ENCODE measurements at places on chromosomes 2 and 18.
A peak's percentile ranks its signal among the peaks of the same experiment; 100 is the strongest.

DNA sequence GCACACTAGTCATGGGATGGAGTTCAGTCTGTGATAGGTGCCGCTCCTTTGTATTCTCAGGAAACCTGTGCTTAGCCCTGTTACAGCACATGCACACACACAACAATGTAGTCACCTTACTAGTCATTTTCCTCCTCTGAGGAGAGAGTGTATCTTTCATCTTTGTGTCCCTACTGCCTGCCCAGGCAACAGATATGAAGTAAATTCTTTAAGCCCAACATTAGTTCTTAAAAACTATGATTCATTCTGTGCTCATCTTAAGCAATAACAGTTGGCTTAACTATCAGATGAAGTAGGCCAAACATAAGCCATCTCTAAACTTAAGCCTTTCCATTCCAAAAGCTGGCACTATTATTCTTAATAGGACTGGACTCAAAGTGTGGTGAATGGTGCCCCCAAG, 186.5 kb downstream of the LNPK start:
- no peak for DNase-seq

DNA sequence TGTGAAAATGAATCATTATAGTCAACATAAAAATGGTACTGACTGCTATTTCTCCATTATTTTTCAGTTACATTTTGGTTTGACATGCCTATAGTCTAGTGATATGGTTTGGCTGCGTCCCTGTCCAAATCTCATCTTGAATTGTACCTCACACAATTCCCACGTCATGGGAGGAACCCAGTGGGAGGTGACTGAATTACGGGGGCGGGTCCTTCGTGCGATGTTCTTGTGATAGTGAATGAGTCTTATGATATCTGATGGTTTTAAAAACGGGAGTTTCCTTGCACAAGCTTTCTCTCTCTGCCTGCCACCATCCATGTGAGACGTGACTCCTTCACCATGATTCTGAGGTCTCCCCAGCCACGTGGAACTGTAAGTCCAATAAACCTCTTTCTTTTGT, 70.3 kb downstream of the BAZ2B start:
- no peak for DNase-seq

GRCh38 chr18:10899481-10899880, 249.9 kb downstream of the PIEZO2 start:
- DNase-seq = no peak

- no peak for DNase-seq
Measured at GRCh38 chr2:237201461-237202287, 116.0 kb downstream of the COPS8 start.

- DNase-seq = no peak
Measured at GRCh38 chr2:190896477-190896876, 15.9 kb downstream of the GLS start.

DNA sequence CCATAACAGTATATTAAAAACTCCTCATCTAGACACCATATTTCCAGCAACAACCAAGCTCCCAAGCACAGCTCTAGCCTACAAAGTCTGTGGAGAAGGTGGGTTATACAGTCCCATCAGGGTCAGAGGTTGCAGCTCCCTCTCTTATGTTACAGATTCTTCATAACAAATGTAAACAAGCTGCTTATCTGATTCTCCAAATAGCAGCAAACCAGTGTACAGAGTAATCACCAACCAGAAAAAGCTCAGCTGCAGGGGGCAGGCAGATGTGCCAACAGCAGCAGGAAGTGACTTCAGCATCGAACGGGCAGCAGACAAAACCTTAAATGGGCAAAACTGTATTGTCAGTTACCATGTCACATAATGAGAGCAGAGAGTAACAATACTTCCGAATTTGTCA, 52.9 kb upstream of the NABP1 start:
- DNase-seq = no peak

- no peak for DNase-seq
Measured at GRCh38 chr18:38170845-38171244, 605.2 kb upstream of the CELF4 start.

DNA sequence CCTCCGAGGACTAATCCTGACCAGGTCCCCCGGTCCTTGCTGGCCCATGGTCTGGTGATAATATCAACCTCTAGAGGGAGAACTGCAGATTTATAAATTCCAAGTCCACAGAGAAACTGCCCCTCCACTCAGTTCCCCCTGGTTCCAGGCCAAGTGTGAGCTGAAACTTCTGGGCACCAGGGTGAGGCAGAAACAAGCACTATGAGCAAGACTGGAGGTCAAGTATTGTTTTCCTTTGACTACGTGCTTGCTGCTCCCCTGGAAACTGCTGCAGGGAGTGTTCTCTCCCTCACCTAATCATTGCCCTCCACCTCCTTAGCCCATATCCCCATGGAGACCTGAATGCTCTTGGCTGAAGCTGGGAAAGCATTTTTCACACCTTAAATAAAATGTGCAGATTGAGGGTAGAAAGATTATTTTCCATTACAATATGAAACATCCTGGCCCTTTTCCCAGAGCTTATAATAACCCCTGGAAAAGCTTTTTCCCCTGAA, 135.2 kb downstream of the RDH14 start:
- DNase-seq = no peak

DNA sequence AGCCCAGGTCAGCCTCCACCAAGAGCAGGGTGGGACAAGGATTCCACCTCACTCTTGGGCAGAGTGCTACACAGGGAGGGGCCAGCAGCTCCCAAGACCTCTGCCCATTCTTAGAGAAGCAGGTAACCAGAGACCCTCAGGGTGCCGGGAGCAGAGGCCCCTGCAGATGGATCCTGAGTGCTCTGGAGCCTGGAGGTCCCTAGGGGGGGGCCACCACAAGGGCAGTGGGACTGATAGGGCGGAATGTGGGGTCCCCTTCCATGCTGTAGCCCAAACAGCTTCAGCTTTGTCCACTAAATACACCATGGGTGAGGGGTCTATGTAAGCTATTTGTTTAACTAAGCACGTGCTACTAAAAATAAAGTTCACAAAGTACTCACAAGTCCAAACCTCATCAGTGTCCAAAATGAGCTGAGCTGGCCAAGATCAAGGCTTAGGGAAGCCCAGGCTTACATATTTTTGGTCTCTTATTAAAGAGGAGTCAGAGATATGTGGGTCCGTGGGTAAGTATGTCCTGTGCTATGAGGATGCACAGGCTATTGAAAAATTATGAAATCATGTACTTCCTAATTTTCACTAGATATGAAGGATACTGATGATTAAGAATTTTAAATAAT, 21.5 kb upstream of the GPC1 start:
- DNase-seq = no peak

GRCh38 chr2:141828761-141829160, 302.1 kb downstream of the LRP1B start:
- no peak for DNase-seq

DNA sequence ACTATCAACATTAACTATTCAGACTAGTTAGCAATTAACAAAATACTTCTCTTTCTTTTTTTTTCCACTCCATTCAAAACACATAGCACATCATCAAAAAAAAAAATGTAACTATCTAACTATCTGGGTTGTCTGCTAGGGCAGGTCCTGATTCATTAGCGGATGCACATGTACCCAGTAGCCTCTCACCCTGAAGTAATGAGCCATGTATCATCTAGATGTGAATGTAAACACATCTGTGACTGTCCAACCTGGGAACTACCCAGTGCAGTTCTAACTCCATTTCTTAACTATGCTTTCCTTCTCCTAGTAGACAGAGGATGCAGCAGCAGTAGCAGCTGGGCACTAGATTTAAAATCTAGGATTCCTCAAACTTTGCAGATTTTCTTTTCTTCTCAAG, 183.1 kb upstream of the PIK3C3 start:
- DNase-seq = no peak

GRCh38 chr2:138609446-138609845, 107.9 kb downstream of the SPOPL start:
- DNase-seq = no peak

- no peak for DNase-seq
Measured at GRCh38 chr2:157085522-157085921, 172.0 kb upstream of the GALNT5 start.

GRCh38 chr18:76370201-76370600, 124.8 kb downstream of the ZNF516 start:
- no peak for DNase-seq

DNA sequence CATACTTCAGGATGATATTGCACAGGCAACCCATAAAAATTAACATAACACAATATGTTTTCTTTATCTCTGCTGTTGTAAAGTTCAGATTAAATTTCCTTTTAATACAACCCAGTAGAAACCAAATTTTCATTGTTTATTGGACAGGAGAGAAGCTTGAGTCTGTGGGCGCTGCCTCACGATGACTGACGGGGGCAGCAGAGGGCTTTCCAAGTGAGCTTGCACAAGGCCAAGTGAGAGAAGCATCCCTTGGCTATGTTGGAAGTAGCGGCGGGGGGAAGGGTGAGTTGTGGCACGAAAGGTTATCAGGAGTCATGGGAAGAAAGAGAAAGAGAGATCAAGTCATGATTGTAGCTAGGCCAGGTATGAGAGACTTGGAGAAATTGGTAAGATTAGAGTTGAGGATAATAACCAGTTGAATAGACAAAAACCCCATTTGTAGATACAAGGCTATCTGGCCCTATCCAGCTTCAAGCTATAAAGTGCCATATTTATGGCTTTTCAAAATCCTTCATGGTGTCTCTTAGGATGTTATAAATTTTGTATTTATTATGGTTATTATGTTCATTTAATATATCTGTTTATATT, 413.7 kb upstream of the FAM98A start:
- peak; percentile 70 for DNase-seq

DNA sequence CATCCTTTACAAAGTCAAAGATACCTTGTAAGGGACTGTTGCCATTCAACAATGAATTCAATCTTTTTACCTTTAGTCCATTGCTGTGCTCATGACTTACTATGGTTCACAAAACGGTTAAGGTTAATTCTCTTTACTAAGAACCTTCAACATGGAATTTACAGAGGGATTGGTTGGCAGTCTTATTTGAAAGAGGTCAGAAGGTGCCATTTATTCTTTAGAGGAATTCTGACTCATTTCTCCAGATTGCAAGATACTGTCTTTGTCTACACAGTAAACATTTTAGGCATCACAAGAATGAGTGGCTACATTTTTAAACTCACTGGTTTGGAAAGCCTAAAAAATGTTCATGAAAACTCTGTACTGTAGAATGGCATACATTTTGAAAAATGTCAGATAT, 17.4 kb downstream of the KCNH7 start:
- no peak for DNase-seq

DNA sequence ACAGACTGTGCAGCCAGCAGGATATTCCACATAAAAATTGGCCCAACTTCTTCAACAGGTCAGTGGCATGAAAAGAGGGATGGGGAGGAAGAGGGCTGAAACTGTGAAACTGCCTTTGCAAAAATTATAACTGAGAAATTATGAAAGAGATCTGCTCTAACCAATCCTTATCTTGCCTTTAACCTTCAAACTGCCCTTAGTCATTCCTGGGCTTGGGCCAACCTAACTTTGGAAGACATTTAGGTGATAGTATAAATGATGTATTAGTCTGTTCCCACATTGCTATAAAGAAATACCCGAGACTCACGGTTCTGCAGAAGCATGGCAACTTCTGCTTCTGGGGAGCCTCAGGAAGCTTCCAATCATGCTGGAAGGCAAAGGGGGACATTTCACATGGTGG, 74.5 kb downstream of the RPL31 start:
- DNase-seq = no peak

DNA sequence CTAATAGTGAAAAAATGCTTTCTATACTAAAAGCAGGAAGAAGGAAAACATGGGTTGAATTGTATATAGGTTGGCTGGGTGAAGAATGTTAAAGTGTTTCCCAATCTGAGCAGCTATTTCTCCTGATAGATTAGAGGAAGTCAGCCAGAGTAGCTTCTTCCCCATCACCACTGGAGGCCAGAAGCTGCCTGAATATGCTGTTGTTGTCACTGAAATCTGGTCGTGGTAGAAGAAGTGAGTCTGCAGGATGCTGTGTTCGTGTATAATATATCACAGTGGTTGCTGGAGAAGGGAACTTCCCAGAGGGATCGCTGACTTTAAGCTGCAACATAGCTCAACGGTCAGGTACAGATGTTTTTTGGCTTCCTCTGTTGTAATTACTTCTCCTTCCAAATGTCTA, 247.5 kb upstream of the LRATD1 start:
- peak; percentile 1 for DNase-seq

DNA sequence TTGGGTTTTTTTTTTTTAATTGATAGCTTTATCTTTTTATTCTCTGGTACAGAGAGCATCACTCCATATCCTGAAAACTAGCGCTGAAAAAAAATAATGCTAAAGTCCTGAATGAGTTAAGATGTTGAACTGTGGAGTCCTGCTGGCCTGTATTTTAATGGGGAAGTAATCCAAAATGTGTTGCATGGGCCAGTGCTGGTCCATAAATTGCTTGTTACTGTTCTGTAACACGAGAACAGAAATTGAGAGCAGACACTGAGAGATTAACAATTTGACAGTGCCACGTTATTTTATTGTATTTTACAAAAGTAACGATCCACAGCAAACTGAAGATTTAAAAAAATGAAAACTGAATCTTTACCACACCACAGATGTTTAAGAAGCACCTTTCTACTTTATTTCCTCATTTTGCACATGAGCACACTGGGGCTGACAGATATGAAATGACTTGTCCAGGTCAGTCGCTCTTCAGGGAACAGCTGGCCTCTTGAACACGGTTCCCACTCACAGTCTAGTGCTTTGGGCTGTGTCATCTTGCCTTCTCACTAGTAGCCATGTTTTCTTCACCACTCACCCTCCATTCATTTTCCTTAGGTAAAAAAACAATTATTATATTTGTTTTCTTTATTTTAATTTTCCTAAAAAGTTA, 35.3 kb downstream of the ZCCHC2 start:
- DNase-seq = no peak

DNA sequence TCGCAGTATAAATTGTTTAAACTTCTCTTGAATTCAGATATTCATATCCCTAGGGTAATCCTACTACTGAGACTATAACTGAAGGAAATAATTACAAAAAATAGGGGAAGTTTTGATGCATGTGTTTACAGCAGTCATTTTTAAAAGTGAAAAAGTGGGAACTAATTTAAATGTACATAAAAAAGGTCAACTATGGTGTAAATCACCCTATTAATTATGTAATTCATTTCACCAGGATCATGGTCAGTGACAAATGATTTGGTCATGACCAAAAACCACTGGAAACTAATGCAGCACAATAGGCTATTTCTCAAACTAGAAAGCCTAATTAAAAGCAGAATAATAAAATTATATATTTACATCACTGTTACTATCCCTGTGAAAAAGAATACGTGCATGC, 5.0 kb upstream of the CNGA3 start:
- no peak for DNase-seq

GRCh38 chr2:5730386-5730785, 38.2 kb downstream of the SOX11 start:
- no peak for DNase-seq

DNA sequence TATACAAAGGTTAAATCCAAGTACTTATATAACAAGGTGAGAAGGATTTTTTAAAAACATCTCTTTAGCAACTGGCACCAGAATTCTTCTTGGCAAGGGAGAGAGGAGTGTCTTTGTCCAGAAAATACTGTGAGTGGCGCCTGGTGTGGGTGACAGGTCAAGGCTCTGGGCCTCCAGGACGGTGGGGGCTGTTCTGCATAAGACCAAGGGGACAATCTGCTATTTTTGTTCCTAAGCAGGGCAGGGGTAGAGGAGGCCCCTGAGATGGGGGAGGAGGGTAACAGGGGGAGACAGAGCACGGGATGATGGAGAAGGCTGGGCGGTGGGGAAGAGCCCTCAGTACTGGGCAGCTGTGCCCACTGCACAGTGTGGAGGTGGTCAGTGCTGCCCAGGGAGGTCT, 51.6 kb upstream of the TAF1B start:
- DNase-seq = no peak

GRCh38 chr2:55887351-55887750, 36.2 kb downstream of the EFEMP1 start:
- DNase-seq = no peak

- no peak for DNase-seq
Measured at GRCh38 chr2:204576362-204576979, 31.2 kb downstream of the PARD3B start.

GRCh38 chr18:67133669-67134068, 382.9 kb downstream of the DSEL start:
- DNase-seq = no peak

All from H7 (cell line).